Myometrial cell (primary cell): ENCODE measurements at places on chromosomes 4 and X. TPM values are rescaled to one million over a fixed set of nuclear protein-coding genes. Genes with fewer than 3 reads are reported as not detected.

The NPFFR2 gene
- total RNA-seq = not detected in 2 replicates

The EPHA5 gene
- under 0.01 TPM in 1 of 2 replicates, not detected in the other for total RNA-seq

The G6PD gene
- 117 and 142 TPM in 2 replicates for total RNA-seq

The SORBS2 gene
- 0.18 TPM in 1 of 2 replicates, not detected in the other for total RNA-seq

The MAGEE2 gene
- not detected in 2 replicates for total RNA-seq

The PAGE4 gene
- not detected in 2 replicates for total RNA-seq

The ALB gene
- total RNA-seq = not detected in 2 replicates

The SLC6A14 gene
- total RNA-seq = not detected in 2 replicates

The MAGEA2 gene
- not detected in 2 replicates for total RNA-seq
